ENCODE measurements at places on chromosomes 7 and 10.

- DNase-seq, result no peak
Observed at GRCh38 chr7:1872191-1873069, 202.4 kb downstream of the ELFN1 start.

DNA sequence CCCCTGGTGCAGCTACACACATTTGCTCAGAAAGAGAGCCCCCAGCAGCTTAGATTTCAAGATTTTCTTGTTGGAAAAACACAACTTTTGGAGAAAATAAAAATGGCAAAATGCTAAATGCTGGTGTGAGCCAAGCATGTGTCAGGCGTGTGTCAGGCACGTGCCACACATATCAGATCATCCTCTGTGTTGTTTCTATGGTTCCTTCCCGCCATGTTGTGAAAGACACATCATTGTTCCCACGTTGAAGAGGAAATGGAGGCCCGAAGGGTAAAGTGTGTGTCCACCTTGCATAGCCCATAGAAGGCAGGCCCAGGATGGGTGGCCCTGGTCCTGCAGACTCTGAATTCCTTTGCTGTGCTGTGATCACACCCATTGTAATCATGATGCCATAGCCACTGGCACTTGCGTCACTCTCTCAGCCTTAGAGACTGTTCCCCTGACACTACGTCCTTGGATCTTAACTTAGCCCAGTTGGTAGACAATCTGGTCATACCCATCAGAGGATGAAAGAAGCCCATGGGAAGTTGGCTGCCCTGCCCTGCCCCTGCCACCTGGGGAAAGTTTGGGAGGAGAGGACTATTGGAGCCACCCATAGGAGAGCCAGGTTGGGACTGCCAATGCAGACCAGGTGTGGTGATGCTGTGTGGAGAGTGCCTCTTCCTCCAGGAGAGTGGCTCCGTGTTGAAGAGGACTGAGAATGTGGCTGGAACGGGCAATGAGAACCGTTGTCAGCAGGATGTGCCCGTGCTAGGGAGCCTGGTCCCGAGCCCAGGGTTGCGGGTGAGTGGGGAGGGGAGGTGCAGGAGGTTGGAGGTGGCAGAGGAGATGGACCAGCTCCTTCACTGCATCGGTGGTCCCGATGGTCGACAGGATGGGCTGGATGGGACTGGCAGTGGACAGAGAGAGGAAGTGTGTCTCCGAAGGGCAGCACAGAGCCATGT lies 65.6 kb upstream of the IGFBP3 start:
- DNase-seq, result no peak

- no peak for DNase-seq
Observed at GRCh38 chr10:80770239-80770638, 232.5 kb downstream of the SH2D4B start.

- no peak for DNase-seq
Observed at GRCh38 chr7:137934941-137935883, 66.7 kb downstream of the CREB3L2 start.

DNA sequence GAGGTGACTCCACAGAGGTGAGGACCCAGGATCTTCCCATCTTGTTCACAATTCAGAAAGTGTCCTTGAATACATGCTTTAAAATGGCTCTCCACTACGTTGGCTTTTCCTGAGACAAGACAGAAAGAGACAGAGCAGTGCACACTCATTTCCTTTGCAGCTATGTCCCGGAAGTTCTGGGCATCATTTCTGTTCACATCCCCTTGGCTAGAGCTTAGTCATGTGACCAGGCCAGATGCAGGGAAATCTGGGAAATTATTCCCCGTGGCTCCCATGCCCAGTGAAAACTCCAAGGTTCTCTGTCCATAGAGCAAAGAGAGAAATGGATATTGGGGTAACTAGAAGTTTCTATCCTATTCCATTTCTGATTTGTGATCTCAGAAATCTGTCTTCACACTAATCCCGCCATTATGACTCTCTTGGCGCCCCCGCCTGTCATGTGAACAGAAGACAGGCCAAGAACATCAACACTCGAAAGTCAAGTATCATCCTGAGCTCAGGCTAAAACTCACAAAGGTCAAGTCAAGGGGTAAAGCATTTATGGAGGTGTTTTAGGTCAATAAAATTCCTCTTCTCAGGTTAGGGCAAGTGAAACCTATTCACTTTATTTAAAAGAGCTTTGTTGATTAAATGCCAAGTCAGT lies 251.4 kb upstream of the HABP2 start:
- no peak for DNase-seq

DNA sequence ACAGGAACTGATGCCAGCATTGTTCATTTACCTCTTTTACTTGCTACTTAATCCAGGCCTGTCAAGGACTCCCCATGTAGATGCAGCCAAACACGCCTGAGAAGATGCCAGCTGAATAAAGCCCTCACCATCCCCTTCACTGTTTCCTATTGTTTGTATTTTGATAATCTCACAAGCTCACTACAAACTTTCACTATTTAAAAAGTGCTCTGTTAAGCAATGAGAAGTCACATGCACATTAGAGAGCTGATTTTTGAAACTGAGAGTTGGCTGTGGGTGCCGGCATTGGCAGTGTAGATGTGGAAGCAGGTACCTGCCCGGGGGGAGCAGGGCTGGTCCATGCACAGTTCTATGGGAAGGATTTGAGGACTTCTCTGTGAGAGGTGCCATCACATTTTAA lies 169.8 kb upstream of the GRB10 start:
- DNase-seq, result no peak

DNA sequence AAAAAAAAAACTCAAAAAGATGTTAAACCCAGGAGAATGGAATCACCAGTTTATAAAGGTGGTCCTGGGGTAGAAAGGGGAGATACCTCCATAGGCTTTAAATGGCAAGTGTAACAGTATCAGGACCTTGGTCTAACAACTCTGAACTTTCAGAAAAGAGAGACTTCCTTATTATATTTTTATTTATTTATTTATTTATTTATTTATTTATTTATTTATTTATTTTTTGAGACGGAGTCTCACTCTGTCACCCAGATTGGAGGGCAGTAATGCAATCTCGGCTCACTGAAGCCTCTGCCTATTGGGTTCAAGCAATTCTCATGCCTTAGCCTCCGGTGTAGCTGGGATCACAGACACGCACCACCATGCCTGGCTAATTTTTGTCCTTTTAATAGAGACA lies 12.4 kb downstream of the HIBADH start:
- DNase-seq, result no peak

- DNase-seq, result no peak
Observed at GRCh38 chr7:72919256-72919775, 5.6 kb upstream of the POM121 start.

DNA sequence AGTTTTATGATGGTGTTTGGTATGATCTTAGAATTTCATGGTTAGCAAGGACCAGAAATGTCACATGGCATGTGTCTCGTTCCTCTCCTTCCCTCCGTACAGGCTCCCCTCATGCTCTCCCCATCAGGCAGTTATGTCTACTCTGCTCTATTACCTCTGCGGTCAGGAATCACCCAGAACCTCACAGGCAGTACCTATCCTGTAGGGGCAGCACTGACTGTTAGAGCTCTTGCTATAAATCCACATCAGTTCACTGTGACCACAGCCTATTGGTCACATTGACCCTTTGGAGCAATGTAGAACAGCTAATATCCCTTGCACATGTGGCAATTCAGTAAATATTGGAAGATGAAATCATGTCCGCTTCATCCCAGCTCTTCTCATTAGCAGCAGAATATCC lies 151.8 kb downstream of the WNT2 start:
- DNase-seq, result no peak

DNA sequence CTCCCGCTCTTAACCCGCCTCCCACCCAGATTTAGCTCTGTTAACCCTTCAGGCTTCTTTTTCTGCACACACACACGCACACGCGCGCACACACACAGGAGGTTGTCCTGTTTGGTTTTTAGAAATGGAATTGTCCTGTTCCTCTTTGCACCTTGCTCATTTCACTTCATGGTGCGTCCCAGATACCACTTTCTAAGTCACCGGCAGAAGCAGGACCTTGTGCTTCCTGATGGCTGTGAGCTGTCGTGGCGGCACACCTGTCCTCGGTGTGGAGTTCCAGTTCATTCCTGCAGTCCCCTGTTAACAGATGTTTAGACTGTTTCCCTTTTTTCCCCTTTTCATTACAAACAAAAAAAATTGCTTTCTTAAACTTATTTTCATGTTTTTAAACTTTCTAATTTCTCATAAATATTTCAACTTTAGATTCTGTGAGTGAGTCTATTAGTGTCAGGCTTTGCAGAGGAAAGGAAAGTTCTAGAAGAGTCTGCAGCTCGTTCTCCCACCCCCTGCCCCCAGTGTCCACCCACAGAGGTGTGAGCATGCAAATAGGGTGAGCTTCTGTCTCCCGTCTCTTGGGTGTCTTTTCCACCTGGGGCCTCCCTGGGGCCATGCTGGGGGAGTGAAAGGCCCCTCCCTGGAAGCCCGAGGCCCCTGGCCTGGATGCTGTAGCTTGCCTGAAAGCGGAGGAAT lies 85.5 kb downstream of the LHPP start:
- no peak for DNase-seq

GRCh38 chr7:113945018-113945938 lies 26.5 kb upstream of the PPP1R3A start:
- DNase-seq, result no peak

DNA sequence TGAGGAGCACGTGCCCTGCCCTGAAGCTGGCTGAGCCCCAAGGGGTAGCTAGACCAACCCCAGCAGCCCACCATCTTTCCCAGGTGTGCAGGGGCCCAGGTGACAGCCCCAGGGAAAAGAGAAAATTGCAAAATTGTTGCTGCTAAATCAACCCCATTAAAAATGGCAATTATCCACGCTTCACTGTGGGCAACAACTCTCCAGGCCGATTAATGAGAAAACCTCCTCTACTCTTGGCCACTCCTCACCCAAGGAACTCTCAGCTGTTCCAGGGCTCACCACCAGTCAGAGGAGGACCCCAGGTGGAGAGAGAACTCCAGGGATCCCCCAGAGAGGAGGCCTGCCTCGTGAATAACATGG lies 516.1 kb upstream of the MGMT start:
- no peak for DNase-seq

DNA sequence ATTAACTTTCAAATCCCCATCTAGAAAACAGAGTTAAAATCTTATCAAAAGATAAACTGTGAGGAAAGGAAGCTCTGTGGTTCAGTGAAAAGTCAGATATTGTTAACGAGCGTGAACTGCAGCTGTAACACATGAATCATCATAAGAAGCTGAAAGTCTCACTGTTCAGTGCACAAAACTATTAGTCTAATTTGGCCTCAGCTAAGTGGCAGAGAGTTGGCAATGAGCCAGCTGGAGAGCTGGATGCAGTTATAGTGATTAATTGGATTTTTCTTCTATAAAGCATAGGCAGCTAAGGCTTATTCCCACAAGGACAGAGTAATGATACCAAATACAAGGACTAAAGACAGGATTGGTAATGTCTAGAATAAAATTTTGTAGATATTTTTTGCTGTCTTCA lies 101.1 kb upstream of the ABCB5 start:
- peak; percentile 31 for DNase-seq

DNA sequence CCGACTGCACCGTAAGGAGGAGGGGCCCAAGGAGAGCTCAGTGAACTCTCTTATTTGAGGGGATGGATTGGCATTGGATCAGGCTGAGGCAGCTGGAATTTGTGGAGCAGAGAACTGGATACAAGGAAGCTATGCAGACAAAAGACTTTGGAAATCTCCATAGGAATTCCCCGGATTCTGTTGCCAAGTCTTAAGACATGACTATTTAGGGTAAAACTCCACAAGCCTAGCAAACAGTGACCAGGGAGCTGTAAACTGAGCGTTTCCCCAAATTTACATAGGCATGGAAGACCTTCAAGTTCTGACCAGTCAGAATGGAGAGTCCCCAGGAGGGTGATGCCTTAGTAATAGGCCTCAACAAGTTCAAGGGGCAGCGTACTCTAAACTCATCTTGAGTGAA lies 82.5 kb upstream of the PCBD1 start:
- DNase-seq, result no peak

DNA sequence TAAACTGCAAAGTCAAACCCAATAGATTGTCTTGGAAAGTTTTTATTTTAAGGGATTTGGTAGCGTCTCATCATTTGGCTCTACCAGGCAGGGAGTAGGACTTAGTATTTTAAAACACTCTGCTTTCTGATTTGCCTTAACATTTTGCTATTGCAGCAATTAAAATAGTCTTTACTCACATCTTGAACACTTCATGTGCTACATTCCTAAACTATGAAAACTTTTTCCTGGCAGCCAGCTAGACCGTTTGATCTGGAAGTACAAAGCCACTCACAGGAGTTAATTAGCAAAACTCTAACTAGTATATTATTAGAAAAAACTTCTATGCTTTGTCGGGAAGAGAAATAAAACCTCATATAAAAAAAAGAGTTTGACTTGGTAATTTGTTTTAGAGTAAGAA lies 111.4 kb downstream of the TFPI2 start:
- no peak for DNase-seq

DNA sequence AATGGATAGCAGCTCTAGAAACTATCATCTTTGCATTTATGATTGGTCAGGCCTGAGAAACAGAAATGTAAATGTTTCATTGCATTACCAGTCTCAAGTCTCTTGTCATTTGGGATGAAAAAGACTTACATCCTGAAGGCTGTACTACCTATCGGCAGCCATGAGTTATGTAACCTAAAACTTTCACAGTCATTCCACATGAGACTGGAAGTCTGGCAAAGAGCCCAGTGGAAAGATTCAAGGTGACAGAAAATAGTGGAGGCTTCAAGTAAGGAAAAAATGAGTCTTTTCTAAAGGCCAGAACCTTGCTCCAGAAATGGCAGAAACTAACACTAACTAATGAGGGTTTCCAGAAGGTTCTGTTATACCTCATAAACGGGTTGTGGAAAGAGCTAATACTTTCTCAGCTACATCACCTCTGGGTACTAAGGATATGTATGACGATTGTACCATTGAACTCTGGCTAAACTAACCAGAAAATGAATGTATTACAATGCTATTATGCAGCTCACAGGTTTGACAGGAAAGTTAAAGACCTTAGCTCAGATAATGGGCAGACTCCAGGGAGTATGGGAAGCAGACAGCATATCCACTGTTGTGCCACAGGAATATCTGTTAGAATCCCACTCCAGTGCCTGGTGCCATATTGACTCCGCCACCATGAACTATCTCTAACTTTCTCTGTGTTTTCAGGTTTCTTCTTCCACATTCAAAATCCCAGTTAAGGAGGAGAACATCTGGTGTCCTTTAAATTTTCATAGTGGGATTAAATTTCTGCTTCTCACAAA lies 41.7 kb upstream of the DYNC1I1 start:
- DNase-seq, result no peak

DNA sequence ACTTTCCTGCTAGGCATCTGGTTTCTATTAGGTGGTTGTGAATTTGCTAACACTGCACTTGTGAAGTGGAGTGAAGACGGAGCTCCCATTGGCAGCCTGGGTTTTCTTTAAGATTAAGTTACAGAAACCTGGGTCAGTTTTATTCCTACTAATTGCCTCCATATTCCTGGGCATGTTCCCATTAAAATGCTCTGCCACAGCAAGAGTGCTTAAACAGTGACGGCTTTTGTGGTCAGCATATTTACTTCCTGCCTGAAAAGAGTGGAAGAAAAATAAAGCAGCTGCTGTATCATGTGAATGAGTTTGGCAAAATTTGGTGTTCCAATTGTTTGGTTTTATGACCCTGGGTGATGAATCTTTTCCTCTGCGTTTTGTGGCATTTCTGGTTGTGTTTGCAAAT lies 96.9 kb upstream of the PLXDC2 start:
- peak; percentile 7 for DNase-seq

GRCh38 chr10:200405-200804 lies 65.2 kb downstream of the ZMYND11 start:
- no peak for DNase-seq

GRCh38 chr7:7110706-7111105 lies 71.6 kb upstream of the C1GALT1 start:
- no peak for DNase-seq
